ENCODE measurements at places on chromosomes 7 and 10. TPM values are rescaled to one million over a fixed set of nuclear protein-coding genes. Genes with fewer than 3 reads are reported as not detected.

DNA sequence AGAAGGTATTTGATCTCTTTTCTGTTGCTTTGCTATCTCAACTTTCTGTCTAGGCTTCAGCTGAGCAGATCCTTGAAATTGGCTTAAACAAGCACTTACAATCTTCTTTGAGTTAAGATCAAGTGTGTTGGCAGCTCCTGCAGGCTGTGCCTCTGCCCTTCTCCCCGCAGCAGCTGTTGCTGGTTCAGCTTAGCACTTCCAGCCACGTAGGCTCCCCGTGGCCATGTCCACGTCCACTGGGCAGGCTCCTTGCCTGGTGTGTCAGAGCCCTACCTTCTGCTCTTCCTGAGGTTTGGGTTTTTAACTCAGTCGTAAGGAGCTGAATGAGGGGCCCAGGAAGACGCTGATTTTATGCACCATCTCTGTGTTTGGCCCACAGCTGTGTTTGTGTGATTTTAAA, 47.2 kb downstream of the CAMK1D start:
- DNase-seq: no peak

The OR2F2 gene
- not detected for total RNA-seq

DNA sequence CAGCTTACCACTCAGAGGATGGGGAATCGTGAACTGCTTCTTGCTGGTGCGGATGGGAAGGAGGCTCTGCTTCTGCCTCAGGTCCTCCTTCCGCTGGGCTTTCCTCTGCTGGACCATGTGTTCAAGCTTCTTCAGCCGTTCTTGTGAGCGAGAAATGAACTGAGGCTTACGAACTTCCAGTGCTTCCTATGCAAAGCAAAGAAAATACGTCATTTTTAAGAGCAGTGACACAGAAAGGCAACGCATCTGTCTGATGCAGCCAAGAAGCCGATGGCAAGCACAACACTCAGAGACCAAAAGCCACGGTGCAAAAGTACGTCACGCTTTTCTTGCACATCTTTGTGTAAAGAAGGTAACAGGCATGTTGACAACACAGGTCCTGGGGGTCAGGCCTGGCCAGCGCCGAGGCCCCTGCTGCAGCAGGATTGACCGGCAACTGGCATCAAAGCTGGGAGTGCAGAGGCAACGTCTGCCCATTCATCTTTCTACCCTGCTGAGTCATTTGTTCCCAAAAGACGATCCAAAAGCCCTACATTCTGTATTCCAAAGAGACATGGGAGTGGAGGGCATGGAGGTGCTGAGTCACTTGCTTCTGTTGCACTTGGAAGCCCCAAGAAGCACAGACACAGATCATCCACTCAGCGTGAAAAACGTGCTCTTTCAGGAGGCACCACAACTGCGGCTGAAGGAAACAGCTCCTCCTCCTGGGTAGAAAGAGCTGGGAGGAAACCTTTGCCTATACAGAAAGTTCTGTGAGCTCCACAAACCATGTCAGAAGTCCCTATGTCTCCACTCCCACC, 71.0 kb upstream of the ADAM12 start:
- no peak for DNase-seq

DNA sequence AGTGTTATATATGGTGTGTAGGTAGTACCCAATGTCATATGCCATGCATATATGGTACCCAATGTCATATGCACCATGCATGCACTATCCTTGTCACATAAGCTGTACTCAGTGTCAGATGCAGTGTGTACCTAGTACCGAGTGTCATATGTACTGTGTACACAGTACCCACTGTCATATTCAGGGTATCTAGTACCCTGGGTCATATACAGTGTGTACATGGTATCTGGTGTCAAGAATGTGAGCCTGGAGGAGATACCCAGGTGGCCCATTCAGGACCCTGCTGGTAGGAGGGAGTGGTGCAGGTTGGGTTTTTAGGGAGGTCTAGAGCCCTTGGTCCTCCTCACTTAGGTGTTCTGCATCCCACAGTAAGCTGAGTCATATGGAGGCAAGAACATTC, 1.8 kb downstream of the ZMYND11 start:
- peak; percentile 36 for DNase-seq

The PLAC9 gene
- total RNA-seq: not detected

The RGS10 gene
- 33.1 TPM for total RNA-seq

The ARMC3 gene
- not detected for total RNA-seq

The TRPV5 gene
- not detected for total RNA-seq

DNA sequence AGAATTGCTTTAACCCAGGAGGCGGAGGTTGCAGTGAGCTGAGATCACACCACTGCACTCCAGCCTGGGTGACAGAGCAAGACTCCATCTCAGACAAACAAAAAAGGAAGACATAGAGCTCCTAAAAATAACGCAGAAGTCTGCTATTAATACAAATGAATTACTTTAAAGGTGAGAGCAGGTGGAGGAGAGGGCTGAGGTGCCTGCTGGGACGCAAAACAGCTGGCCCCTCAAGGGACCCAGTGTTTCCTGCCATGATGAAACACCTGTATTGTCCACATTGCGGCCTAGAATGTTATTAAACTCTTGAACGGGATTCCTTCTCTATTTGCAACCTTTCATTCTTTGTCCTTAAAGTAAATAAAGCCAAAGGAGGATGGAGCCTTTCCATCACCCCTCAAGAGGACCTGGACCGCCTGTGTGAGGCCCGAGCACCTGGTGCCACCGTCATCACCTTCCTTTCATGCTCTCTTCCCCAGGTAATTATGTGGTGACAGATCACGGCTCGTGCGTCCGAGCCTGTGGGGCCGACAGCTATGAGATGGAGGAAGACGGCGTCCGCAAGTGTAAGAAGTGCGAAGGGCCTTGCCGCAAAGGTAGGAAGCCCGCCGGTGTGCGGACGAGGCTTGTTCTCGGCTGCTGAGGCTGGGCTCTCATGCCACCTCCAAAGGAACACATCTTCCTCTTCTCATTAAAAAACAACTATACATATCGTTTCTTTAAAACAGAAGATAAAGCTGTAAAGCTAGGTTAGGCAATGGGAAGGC, 136.7 kb downstream of the EGFR start:
- DNase-seq: no peak

GRCh38 chr10:101492205-101492604, 95.9 kb downstream of the POLL start:
- DNase-seq: no peak

- no peak for DNase-seq
Observed at GRCh38 chr10:70433581-70434280, 7.8 kb downstream of the NODAL start.

All from SK-MEL-5 (cell line).